Aorta (tissue), 5 donors: ENCODE measurements at places on chromosomes 2 and 18.

GRCh38 chr2:224753743-224754540, 37.8 kb upstream of the CCDC195 start:
- no peak for DNase-seq

GRCh38 chr2:78260861-78261260, 738.7 kb upstream of the LRRTM4 start:
- DNase-seq, result no peak

GRCh38 chr2:44843086-44843485, 98.4 kb upstream of the SIX3 start:
- DNase-seq, result no peak

GRCh38 chr2:196415384-196415783, 224.1 kb upstream of the CCDC150 start:
- no peak for DNase-seq

GRCh38 chr2:64404002-64404731, 49.8 kb upstream of the LGALSL start:
- DNase-seq, result peak; percentile 91

DNA sequence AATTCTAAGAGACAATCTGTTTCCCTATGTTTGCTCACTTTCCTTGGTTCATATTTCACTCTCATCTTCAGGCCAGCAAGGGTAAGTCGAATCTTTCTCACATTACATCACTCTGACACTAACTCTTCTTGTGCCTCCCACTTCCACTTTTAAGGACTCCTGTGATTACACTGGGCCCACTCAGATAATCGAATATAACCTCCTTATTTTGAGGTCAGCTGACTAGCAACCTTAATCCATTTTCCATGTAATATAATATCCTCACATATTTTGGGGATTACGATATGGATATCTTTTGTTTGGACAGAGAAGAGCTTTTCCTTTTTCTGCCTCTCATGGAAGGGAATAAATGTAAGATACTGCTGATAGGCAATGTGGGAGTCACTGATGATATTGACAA, 2015.7 kb upstream of the LRRTM1 start:
- no peak for DNase-seq

DNA sequence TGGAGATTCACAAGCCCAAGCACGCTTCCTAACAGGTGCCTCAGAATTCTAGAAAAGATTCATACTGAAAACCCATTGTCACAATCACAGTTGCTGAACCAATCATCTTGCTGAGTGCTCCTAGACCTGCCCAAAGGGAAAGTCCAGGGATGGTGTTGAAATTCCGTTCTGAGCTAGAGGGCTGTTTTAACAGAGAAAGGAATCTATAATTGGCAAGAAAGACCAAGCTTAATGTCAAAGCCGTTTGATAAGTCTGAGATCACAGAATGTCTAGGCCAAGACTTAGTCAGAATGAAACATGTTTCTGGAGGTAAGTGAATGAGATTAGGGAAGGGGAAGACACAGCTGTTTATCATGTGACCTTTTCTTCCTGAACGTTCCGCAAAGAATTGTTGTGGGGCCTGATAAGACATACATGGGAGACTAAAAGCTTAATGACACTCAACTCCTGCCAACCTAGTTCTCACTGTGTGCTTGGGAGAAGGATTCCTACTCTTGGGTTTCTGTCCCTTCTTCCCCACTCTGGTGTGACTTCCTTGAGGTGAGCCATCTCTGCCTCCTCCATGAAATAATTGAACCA, 27.5 kb downstream of the PMAIP1 start:
- DNase-seq, result no peak

GRCh38 chr2:61993422-61994024, 88.0 kb downstream of the COMMD1 start:
- DNase-seq, result no peak

DNA sequence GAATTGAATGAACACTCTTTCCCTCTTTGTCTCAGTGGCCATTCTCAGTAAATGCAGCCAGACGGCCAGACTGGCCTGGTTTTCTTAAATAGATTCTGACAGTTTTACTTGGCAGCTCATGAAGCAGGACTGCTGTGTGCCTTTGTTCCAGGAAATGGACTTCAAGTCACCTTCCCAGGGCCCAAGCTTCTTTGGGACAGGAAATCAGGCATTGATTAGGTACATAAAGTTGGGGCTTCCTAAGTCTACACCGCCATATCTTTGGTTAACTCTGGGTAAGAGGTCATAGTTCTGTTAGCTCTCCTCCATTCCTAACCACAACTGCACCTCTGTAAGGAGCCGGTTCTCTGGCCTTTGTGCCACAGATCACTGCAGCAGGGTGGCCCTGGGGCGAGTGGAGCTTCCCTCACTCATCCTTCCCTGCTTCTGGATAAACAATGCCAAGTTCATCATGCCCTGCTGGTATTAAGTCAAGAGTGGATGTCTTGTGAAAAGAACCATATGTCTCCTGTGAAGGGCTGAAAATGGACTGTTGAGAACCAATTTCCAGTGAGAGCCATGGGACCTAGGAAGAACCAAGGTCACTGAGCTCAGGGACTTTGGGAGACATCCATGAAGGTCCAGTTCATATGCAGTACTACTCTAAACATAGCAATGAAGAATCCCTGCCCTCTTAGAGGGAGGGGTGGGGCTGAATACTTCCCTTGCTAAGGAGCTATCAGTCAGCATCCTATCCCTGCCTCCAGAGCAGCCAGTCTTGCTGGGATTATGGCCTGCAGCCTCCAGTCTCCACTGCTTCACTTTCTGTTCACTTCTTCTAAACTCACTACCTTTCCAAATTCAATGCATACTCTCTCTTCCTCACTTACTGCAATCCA, 122.6 kb upstream of the XPO1 start:
- DNase-seq, result no peak

DNA sequence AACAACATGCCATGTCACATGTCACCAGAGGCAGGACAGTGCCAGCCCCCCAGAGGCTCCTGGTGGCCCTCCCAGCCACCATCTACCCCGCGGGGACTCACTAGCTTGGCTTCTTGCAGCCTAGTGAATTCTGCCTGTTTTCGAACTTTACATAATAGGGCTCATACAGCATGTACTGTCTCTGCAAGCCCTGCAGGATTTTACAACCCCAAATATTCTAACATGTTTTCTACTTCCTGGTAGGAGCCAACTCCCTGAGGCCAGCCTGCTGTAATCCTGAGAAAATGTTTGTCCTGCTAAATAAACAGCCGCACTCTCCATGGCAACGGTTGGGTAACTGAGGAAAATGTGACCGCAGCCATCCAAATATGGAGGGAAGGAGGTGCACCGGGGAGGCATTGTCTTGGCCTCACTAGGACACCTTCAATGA, 2.7 kb downstream of the PER2 start:
- DNase-seq, result peak; percentile 91

GRCh38 chr2:137547842-137548241, 416.4 kb upstream of the HNMT start:
- DNase-seq, result no peak

GRCh38 chr2:98487806-98488189, 43.1 kb downstream of the INPP4A start:
- DNase-seq, result no peak

- DNase-seq, result no peak
Measured at GRCh38 chr2:64731263-64731643, 77.5 kb upstream of the SERTAD2 start.

DNA sequence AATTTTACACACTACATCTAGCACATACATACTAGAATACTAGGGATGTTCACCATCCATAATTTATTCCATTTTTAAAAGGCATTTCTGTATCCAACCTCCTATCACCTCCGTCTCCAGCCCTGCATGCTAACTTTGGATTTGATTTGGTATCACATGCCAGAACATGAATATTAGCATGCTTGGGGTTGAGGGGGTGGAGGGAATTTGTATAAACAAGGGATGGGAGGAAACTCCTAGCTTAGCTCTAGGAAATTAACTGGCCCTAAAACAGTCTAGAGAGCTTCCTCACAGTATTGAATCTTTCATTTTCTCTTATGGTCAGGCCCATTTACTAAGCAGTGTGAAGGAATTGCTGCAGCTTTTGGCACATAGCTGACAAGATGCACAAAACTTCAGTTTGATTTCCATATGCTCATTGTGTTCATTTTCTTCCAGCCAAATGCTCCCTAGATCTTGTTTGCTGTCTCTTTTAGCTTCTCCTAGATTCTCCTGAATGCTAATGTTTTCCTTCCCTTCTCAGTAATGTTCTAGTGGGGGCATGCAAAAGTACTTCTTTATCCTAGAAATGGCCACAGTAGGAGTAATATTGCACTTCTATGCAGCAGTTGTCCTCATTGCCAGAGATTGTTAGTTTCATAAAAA, 135.2 kb downstream of the VWC2L start:
- DNase-seq, result no peak

- DNase-seq, result no peak
Measured at GRCh38 chr2:45483997-45484396, 127.1 kb downstream of the SRBD1 start.

DNA sequence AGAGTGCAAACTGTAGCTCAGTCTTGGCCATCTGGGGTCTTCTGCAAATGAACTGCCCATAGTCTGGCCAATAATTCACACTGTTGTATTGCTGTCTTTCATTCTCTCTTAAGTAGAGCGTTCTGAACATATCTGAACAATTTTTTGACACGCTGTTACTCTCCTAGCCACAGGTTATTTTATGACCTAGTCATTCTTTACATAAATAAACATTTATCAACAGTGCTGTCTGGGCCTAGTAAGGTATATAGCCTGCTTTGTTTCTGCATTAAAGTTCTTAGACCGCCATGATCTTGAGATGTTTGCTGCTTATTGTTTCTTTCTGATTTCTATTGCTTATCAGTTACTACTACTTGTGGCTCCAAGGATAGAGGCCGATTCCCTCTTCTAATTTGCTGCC, 226.4 kb downstream of the NEDD4L start:
- no peak for DNase-seq

DNA sequence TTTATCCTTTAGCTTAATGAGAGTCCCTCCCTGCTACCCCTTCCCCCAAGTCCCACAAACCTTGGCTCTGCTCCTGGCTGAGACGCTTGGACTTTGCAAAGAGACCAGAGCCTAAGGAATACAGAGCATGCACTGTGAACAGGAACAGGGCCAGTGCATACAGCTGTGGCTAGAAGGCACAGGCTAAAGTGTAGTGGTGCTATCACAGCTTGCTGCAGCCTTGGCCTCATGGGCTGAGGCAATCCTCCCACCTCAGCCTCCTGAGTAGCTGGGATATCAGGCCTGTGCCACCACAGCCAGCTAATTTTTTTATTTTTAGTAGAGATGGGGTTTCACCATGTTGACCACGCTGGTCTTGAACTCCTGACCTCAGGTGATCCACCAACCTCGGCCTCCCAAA, 39.5 kb upstream of the ASXL2 start:
- DNase-seq, result no peak

DNA sequence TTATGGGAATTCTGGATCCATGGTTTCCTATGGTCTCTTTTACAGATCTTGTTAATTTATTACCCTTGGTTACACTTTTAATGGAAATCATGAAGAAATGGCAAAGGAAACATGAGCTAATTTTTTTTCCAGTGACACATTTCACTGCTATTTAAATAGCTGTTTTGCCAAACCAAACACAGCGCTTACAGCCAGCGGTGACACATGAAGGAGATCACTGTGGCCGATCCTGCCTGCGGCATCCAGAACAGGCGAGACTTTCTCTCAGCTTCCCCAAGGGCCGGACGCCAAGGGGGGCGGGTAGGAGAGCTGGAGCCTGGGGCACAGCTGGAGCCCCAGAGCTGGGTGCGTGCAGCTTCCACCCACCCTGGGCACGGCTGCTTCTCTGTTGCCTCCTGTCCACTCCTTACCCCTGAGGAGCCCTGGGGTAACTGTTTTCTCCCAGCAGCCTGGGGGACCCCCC, 81.4 kb upstream of the PKDCC start:
- DNase-seq, result peak; percentile 98

DNA sequence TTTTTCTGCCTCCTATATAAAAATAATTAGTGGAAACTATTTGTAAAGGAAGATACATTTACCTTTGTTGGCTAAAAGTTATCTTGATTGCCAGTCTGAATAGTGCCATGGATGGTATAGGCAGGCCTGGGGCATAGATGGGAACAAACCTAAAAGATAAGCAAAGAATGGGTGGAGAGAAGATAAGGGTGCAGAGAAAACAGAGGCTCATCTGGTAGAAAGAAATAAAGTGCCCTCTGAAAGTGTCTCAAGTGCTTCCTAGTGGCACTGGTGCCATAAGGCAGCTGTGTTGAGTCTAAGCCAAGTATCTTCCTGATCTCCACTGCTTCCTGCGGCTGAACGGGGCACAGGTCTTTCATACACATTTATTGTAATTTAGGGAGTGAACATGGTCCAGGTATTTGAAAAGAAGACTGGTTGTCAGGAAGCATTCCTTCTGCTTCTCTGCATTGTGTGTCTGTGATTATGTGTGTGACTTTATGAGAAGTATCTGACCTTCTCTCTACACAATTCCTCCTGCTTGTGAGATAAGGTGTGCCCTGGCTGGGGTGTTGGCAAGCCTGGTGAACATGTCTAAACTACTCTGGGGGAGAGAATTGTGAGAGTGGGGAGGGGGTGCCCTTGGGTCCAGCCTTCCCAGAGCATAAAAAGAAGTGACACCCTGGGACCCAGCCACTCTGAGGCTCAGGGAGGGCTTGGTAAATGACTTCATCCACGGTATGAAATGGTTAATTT, 280.5 kb downstream of the CAMKMT start:
- DNase-seq, result no peak

DNA sequence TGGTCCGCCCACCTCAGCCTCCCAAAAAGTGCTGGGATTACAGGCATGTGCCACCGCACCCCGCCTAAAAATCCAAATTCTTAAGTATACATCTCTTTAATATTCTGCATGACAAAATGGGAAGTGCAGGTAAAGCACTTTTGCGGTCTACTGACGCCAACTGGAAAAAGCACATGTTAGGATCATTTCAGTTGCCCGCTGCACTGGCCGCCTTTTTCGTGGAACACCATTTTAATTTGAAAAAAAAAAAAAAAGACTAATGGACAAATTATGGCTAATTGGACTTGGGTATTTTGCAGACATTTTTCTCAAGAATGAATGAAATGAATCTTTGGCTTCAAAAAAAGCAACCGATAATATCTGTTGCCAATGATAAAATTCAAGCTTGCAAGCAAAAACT, 129.3 kb upstream of the GPC1 start:
- DNase-seq, result peak; percentile 3

DNA sequence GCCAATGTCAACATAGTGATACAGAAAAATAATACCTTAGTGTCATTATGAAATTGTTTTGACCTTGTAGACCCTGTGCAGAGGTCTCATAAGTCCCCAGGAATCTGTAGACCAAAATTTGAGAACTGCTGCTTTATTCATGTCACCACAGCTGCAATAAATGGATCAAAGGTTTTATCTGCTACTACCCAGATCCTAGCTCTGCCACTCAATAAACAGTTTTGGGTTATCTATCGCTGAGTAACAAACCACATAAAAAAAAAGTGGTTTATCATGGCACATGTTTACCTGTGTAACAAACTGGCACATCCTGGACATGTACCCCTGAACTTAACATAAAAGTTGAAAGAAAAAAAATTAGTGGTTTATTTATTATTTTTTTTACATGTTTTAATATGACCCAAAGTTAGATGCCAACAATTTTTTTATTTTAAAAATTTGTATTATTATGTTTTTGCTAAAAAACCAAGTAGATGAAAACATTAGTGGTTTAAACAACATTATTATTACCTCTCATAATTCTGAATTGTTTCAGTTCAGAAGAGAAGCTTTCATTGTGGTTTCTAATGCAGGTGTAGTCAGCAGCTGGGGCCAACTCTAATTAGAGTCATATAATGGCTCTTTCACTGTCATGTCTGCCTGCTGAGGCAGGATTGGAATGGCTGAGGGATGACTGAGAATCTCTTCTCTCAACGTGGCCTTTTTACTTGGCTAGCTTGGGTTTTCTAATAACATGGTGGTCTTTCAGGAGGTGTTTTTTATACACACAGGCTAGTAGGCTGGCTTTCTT, 103.3 kb upstream of the SLC38A11 start:
- no peak for DNase-seq
